ENCODE measurements at places on chromosomes 4 and X.

DNA sequence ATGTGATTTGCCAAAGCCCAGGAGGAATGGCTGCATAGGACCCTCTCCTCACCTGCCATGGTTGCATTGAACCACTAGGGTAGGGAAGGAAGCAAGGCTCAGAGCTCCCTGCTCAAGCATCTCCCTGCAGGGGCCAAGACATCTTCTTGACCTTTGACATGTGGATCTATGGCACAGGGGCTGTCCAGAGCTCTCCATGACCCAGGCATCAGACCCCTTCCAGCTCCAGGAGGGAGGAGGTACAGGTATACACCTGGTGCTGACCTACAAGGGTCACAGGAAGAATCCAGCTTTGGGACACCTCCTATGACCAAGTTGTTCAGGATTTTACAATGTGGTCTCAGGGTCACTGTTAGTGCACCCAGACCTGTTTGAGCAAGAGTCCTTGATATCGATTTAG, 23.2 kb upstream of the ASMTL start:
- no peak for DNase-seq

GRCh38 chr4:183352546-183352945, 30.3 kb upstream of the CLDN24 start:
- no peak for DNase-seq

- no peak for DNase-seq
Measured at GRCh38 chrX:123962006-123962467, 531 bp downstream of the STAG2 start.

- no peak for DNase-seq
Measured at GRCh38 chr4:126838941-126839679, 793.6 kb upstream of the INTU start.

GRCh38 chrX:133985164-133985966, at the start of gene GPC3:
TSS of gene GPC3 (minus strand) at chrX:133985594.
- peak; percentile 76 for DNase-seq

DNA sequence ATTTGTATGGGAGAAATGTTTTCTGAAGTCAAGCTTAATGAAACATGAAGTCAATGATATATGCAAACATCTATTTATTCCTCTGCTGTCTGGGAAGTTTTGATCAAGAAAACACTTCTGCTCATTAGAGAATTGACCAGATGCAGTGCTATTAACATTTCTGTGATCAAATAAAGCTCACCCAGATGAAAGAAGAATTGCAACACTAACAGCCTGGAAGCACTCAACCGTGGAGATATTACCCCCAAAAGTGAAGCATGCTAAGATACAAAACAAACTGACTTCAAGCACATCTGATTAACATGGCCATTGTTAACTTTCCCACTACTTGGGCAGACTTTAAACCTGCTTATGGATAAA, 73.7 kb upstream of the GUCY1A1 start:
- DNase-seq: no peak

DNA sequence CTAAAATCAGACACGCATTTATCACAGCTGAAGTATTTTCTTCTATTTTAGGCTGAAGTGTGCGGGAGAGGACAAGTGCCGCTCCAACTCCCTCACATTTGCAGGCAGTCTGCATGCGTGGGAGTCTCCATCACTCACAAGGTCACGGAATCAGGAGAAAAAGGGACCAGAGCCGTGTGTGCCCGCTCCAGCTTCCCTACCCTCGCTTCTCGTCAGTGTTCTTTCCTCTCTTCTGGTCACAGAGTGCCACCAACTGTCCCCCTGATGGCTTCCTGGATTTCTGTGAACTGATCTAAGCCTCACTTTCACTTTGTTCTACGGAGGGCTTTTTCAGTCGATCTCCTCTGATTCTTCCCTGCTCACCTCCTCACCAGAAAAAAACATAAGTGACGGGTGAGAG, 407.4 kb upstream of the AADAT start:
- peak; percentile 8 for DNase-seq

GRCh38 chr4:85607624-85608023, 132.7 kb downstream of the ARHGAP24 start:
- no peak for DNase-seq

GRCh38 chr4:40553995-40554394, 75.7 kb downstream of the RBM47 start:
- no peak for DNase-seq

- peak; percentile 49 for DNase-seq
Measured at GRCh38 chr4:83282049-83282535, 2.5 kb downstream of the COQ2 start.

DNA sequence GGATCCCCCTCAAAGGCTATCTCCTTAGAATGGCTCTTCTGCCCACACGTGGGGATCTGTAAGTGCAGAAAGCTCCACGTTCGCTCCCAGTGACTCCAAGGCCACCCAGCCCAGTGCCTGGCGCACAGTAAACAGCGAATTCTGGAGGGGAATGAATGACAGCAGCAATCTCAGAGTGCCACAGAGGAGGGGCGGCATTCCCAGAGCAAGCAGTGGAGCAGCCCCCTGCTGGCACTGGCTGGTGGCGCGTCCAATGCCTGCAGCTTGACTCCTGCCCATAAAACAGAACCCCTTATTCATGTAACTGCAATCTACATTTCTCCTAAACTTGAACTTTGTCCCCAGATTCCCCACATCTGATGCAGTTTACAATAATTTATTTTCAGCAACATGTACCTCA, 6.9 kb upstream of the HELT start:
- peak; percentile 73 for DNase-seq

DNA sequence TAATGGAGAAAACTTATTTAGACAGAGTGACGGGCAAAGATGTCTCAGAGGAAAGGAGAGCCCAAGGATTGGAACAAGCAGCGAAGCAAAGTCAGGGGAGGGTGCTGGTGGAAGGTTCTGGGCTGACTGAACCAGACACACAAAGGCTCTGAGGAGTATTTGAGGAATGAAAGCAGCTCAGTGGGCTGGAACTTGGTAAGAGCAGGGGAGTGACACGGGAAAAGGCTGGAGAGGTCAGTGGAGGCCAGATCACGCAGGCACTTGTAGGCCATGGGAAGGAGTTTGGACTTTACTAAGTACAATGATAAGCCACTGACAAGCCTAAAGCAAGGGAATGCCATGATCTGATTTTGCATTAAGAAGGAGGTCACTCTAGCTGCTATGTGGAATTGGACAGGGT, 71.4 kb downstream of the TSC22D3 start:
- no peak for DNase-seq

GRCh38 chrX:139429913-139430312, 100.6 kb upstream of the F9 start:
- no peak for DNase-seq

DNA sequence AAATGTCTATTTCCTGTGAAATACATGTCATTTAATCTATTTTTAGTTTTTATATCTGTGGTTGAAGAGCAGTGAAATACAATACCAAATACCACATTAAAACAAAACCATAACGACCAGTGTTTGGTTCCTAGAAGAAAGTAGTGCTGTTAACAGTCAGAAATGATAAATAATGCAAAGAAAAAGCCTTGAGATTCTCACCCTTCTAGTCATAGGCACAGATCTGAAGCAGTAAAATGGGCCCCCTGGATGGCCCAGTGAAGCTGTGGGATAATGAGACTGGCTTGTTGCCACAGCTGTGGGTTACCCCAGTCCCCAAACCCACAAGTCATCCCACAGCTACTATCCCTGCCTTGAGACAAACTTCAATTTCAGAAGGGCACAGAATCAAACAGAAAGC, 137.3 kb upstream of the RPL34 start:
- DNase-seq: no peak

DNA sequence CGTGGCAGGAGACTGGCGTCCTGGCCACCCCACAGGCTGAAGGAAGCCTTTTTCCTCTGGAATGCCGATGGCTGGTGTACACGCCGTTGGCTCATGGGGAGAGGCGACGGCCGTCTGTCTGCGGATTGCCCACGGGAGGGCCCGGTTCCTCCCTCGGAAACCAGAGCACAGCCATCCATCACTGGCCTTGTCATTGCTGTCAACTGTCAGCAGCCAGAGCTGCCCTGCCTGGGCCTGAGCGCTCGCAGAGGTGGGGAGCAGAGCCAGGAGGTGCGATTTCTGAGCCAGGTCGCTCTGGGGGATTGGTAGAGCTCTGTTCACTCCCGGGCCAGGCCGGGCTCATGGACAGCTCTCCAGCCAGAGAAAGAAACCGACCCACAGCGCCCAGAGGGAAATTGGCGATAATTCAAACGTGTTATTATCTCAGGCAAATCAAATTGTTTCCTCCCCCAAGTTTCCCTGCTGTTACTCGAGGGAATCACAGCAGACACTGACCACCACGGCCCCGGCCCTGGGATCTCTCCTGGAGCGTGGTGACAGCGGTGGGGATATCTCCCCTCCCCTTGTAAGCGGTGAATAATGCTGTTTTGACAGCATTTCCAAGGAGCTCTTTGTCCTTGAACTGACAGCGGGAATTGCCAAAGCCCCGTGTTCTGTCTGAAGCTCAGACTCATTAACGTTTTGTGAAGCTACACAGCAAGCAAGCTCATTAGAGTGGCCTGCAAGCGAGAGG, 220.9 kb upstream of the PSAPL1 start:
- DNase-seq: peak; percentile 89

- DNase-seq: no peak
Measured at GRCh38 chrX:106899841-106900240, 3.3 kb downstream of the RIPPLY1 start.

DNA sequence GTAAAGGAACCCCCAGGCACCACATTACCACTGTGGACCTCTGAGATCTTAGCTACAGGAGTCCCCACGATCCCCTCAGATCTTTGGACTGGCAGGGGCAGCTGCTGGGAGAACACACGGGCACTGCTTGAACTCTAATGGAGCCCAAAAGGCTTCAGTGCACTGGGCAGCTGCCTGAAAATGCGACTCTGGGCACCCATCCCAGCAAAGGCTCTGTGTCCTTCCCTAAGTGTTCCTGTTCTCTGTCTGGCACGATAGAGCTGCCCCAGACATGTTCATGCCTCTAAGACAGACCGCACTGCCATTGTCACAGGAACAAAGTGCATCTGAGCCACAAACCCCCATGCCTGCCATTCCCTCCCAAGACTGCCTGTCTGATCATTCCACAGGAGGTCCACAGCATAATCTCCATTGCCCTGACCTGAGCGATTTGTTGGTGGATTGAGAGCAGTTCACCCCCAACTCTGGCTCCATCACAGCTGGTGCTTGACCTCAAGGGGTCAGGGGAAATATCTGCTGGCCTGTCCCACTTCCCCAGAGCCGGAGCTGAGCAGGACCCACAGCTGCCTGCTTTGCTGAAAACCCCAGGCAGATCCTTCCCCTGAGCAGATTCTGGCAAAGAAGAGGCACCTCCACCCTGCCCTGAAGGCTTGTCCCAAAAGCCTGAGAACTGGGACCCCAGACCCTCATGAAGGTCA, 436.0 kb upstream of the INTU start:
- DNase-seq: no peak

DNA sequence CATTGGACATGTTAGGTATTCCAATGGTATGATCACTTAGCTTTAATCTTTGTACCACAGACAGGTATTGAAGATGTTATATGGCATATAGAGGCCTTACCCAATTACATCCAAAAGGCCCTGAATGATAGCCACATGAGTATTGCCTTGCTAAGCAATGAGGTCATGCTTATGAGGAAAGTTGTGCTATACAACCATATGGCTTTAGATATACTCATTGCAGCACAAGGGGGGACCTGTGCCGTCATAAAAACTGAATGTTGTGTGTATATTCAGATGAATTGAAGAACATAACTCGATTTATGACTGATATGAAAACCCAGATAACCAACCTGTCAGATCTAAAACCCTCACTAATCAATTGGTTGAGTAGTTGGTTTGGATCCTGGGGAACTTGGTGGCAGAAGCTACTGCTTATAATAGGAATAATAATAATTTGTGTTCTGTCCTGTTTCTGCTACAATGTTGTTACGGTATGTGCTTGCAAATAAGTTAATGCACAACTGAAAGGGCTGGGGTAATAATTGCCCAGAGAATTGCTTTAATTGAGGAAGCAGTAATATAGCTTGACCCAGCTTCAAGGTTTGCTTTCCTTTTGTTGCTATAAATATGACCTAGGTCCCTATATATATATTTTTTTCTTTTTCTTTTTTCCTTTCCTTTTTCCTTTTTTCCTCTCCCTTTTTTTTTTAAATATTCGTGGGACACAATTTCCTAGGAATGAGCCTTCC, 21.5 kb upstream of the CSTF2 start:
- no peak for DNase-seq

- no peak for DNase-seq
Measured at GRCh38 chr4:152807294-152807829, 27.6 kb downstream of the ARFIP1 start.

GRCh38 chr4:169663831-169664230, 43.5 kb downstream of the CLCN3 start:
- DNase-seq: no peak

GRCh38 chr4:184644553-184645307, 4.5 kb downstream of the CASP3 start:
- no peak for DNase-seq

DNA sequence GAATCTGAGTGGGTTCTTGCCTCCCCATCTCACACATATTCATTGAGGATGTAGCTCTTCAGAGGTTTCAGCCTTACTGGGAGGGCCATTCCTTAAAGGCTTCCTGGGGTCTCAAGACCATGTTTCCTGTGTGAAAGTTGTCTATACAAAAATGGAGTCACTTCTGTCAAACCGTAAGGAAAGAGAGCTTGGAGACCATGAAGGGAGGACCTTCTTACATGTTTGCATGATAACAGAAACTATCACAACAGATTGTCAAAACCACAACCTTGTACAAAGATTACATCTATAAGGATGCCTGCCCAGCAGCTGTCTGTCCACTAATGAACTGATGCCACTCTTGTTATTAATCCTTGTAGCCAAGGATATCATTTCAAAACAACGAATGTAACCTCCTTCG, 139.3 kb downstream of the PDE5A start:
- no peak for DNase-seq

DNA sequence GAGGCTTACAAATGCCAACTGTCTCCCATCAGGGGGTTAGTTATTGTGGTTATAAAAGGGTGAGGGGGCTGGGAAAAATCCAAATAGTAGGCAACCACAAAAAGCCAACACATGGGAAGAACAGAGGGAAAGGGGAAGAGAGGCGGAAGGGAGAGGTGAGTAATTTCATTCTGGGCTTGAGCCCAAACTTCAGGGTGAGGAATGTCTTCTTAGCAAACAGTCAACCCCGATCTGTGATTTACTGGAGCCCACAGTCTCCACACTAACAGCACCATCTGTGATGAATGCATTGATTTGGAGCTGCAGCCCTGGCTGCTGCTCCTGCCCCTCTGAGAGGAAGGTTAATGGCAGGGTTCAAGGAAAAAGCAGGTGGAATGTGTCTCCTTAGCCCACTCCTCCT, 162.2 kb upstream of the GPR101 start:
- DNase-seq: no peak

GRCh38 chr4:90443231-90443630, 316.0 kb downstream of the CCSER1 start:
- no peak for DNase-seq

GRCh38 chr4:8905773-8906667, 34.4 kb upstream of the HMX1 start:
- DNase-seq: peak; percentile 3

- no peak for DNase-seq
Measured at GRCh38 chrX:2620576-2620975, 70.5 kb upstream of the CD99 start.

- DNase-seq: no peak
Measured at GRCh38 chrX:9957743-9958142, 9.4 kb upstream of the CLDN34 start.
